Nephron progenitor cell (in vitro differentiated cells): ENCODE measurements at places on chromosomes 7 and 10.
A peak's percentile ranks its signal among the peaks of the same experiment; 100 is the strongest.

DNA sequence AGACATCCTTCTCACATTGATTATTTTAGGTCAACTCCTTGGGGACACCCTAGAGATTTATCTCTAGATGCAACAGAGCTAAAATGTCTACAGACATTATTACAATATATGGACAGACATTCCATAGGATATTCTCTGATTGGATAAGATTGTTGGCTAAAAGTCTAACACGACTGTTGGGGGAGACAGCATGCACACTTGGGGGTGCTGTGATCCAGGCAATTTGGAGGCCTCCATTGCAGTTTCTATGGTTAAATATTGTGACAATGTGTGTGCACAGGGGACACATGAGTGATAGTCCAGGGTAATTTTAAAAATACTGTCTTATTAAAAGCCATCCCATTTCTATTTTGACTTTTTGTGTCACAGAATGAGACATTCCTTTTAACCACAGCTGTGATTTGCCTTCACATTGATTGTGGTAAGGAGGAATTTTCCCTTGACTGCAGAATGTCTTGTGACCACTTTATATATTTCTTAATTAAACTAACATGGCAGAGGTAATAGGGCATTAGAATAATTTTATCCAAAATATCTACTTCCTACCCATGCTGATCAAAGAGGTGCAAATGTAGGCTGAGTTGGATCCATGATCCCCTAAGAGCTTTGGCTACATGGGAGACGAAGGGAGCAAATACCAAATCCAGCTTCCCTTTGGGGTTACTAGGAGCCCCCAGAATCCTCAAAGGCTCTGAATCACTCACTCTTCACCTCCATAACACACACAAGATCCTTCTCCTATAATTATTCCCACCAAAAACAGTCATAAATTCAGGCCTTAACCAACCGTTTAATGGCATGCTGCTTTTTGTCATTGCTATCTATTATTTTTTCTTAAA is 7.3 kb downstream of the TFPI2 start:
- H3K36me3 ChIP-seq: no peaks in the 10 kb centered on the region
- no peak for DNase-seq
- no peaks in the 10 kb centered on the region for H3K4me1 ChIP-seq
- H3K4me3 ChIP-seq: no peak overlapping the region
- peaks cover 21% of the 10 kb centered on the region for H3K27me3 ChIP-seq

DNA sequence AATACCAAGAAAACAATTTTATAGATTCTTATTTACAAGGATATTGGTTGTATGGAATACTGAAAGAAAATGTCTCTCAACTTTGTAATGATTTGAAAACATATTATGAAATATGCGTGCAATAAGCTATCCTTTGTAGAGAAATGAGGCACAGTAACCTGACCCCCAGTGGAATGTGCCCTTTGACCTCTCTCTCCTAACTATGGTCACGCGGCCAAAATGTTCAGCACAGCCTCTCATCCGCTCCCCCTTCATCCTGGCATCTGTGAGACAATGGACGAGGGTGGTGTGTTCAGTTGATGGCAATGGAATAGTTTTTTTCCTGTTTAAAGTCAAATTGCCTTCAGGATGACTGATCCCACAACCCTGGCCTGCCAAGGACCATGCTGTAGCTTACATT is 13.3 kb downstream of the BEND7 start:
- no peaks in the 10 kb centered on the region for H3K27me3 ChIP-seq
- peaks cover 12% of the 10 kb centered on the region for H3K36me3 ChIP-seq
- no peak overlapping the region for H3K27ac ChIP-seq
- peaks cover 32% of the 10 kb centered on the region for H3K4me1 ChIP-seq
- DNase-seq: peak; percentile 37

DNA sequence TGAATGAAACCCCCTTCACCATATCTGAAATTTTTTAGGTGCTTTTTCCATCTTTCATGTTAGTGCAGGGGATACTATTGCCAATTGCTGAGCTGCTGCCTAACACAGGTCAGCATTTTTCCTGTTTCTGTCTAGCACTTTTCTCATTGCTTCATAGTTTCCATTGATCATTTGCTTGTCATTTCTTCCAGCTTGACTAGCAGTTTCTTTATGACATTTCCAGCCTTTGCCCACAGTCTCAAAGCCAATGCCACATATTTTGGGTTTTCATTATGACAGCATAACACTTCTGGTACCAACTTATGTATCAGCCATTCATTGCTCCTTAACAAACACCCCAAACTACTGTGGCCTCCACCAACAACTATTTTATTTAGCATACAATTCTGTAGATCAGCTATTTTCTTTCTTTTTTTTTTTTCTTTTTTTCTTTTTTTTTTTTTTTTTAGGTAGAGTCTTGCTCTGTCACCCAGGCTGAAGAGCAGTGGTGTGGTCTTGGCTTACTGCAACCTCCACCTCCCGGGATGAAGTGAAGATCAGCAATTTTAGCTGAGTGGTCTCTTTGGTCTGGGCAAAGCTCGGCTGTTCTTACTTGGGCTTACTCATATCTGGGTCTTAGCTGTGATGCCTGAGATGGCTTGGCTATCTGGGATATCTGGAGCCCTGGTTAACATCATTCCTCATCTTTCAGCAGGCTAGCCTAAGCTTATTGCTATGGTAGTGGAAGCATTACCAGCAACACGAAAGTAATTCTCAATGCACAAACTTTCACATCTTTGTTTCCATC is 102.3 kb downstream of the EPC1 start:
- no peak overlapping the region for H3K4me3 ChIP-seq
- peaks cover 20% of the 10 kb centered on the region for H3K27me3 ChIP-seq
- H3K27ac ChIP-seq: no peak overlapping the region
- H3K36me3 ChIP-seq: no peaks in the 10 kb centered on the region
- H3K4me1 ChIP-seq: no peaks in the 10 kb centered on the region

- H3K4me3 ChIP-seq: no peak overlapping the region
- H3K36me3 ChIP-seq: no peaks in the 10 kb centered on the region
- no peak overlapping the region for H3K27ac ChIP-seq
Measured at GRCh38 chr10:116587878-116588591, 2.7 kb upstream of the PNLIPRP1 start.

GRCh38 chr7:21767300-21767900 is 178.3 kb downstream of the CDCA7L start:
- no peaks in the 10 kb centered on the region for H3K36me3 ChIP-seq
- peaks cover 64% of the 10 kb centered on the region for H3K4me1 ChIP-seq
- H3K27me3 ChIP-seq: peaks cover 22% of the 10 kb centered on the region
- H3K27ac ChIP-seq: no peak overlapping the region
- peak; percentile 50 for DNase-seq

GRCh38 chr10:109205929-109206585 is 717.3 kb downstream of the XPNPEP1 start:
- DNase-seq: no peak
- H3K36me3 ChIP-seq: no peaks in the 10 kb centered on the region
- no peak overlapping the region for H3K27ac ChIP-seq
- peaks cover 4% of the 10 kb centered on the region for H3K4me1 ChIP-seq

DNA sequence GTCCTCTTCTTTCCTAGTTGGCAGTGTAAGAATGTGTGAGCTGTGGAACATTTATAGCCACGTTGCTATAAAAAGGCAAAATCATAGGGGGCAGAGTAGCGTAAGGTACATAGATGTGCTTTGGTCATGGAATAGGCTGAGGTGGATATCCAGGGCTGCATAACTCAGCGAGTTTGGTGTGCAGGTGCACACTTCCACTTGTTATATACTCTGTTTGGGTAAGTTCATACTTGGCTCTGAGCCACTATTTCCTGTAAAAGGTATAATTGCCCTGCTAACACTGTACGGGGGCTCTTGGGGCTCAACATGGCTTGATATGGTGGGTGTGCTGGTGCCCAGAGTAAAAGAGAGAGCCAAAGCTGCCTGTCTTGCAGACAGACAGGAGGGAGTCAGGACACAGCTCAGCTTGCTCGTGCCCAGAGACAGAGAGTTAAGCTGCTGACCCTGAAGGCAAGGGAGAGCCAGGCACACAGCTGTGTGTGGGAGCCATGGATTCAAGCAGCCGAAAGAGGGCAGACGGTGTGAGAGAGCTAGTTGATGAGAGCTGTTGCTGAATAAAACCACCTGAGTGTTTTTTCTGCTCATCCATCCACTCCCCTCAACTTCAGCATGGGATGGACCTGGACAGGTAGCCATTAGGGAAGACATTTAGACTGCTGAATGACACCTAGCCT is 126.7 kb downstream of the DKK1 start:
- no peaks in the 10 kb centered on the region for H3K27me3 ChIP-seq
- no peak overlapping the region for H3K4me3 ChIP-seq
- DNase-seq: peak; percentile 19
- no peaks in the 10 kb centered on the region for H3K36me3 ChIP-seq
